ENCODE measurements at places on chromosomes 16 and 17.
A peak's percentile ranks its signal among the peaks of the same experiment; 100 is the strongest.

- DNase-seq = no peak
These were observed 1.6 kb downstream of the PYCARD start for GRCh38 chr16:31200821-31201568.

- DNase-seq = no peak
These were observed at the start of gene DNAI2 for GRCh38 chr17:74274060-74274708. DNAI2 (plus strand) TSS chr17:74274234; CDS start chr17:74281818, 7,584 bp downstream.

GRCh38 chr17:78419970-78420815, 41.7 kb downstream of the PGS1 start:
- DNase-seq = no peak

- no peak for DNase-seq
These were observed 390.1 kb downstream of the ZFHX3 start for GRCh38 chr16:72657791-72658190.

DNA sequence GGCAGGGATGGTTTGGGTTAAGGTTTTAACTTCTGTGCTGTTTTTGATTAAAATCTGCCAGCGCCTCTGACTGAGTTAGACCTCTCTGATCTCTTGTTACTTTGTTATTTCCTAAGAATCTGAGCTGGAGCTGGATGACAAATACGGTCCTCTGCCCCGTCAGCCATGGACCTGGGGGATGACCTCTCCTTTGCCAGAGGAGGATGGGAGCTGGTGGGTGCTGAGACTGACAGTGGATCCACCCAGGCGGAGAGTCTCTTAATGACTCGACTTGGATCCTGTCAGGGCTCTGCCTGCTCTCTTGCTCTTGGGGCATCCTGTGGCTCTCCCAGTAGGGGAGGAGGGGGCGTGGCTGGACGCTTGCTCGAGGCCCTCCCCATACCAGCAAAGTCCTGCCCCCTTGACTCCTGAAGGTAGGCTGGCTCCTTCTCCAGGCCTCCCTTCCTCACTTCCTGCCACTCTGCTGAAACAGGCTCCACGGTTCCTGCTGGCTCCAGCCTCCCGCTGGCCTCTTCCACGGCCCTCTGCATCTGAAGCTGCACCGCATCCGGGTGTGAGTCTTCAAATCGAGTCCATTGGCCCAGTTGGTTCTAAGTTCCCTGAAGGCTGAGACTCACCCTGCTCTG, 24.8 kb upstream of the MAP3K14 start:
- no peak for DNase-seq

- DNase-seq = no peak
These were observed 3.0 kb downstream of the TP53I13 start for GRCh38 chr17:29571486-29571882.

- DNase-seq = no peak
These were observed 10.5 kb upstream of the KRT38 start for GRCh38 chr17:41451154-41451728.

DNA sequence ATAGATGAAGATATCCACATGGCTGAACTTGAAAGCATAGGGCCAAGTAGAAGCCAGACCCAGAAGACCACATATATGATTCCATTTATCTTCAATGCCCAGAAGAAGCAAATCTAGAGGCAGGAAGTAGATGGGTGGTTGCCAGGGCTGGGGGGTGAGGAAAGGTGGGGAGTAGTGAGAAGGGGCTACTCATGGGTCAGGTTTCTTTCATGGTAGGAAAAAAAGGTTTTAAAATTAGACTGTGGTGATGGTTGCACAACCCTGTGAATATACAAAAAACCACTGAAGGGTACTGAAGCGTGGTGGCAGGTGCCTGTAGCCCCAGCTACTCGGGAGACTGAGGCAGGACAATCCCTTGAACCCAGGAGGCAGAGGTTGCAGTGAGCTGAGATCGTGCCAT, 5.4 kb downstream of the CD2BP2 start:
- DNase-seq = no peak

DNA sequence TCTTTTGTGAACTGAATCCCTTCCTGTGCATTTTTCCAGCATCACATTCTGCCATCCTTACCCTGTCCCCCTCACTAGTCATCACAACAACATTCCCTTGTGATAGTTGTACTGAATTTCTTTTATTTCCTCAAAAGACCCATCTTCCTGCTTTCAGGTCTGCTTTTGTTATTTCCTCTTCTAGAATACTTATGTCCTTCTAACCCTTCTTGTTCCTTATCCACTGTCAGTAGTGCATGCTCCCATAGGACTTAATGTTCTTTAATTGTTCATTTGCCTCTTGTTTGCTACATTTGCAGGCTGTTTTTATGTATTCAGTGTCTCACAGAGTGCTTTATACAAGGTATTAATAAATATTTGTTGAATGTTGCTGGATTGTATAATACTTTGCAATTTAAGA, 73.0 kb downstream of the BCAS3 start:
- no peak for DNase-seq

DNA sequence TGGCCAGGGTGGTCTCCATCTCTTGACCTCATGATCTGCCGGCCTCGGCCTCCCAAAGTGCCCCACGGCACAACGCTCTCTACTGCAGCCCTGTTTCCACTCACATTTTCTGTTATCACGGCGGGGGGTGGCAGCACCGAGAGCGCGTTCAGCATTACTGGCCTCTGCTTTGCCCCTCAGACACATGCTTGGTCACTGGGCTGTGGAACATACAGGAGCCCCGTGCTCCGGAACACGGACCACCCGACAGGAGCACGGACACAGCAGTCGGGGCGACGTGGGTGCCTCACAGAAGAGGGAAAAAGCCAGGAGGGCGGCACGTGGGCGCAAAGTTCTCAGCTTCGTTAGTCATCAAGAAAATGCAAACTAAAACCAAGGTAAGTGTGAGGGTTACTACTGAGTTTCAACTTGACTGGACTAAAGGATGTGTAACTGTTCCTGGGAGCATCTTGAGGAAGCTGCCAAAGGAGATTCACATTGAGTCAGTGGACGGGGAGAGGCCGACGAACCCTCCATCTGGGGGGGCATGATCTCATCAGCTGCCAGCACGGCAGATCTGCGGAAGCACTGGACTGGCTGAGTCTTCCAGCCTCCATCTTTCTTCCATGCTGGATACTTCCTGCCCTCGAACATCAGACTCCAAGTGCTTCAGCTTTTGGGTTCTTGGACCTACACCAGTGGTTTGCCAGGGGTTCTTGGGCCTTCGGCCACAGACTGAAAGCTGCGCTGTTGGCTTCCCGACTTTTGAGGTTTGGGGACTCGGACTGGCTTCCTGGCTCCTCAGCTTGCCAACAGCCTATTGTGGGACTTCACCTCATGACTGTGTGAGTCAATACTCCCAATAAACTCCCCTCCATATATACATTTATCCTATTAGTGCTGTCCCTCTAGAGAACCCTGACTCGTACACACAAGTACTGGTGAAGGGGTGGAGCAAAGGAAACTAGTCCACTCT, 106.8 kb downstream of the ZNF778 start:
- no peak for DNase-seq

GRCh38 chr17:57675427-57676387, 69.4 kb downstream of the CCDC182 start:
- no peak for DNase-seq

DNA sequence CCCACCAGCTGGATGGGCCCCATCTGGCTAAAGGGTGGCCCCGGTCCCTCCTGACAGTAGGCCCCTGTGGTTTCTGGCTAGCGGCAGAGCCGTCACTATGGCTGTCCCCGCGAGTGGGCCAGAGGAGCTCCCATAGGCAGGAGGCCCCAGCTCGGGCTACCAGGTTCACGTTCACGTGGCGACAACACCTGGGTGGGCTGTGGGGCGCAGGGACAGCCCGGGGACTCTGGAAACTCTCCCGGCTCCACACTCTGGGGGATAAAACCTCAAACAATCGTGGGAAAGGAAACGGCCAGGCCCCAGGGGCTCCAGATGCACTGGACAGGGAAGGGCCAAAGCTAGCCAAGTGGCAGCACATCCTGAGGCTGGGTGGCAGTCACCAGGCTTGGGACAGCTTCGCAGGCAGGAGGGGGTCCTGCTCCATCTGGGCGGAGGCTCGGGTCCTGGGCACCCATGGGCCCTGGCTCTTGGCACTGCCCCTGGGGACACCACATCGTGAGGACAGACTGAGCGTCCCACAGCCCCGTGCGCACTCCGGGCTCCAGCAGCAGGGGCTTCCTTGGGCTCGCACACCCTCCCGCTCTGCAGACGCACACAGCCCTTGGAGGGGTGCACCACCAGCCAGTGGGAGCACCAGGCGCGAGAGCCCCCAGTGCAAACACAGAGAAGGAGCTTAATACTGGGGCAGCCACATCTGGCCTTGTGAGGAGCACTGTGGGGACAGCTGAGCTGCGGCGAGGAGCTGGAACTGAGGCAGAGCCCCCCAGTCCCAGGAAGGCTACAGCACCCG, 4.4 kb downstream of the RNF166 start:
- DNase-seq = no peak

- DNase-seq = no peak
These were observed 504 bp downstream of the ZNF263 start for GRCh38 chr16:3283543-3284447.

DNA sequence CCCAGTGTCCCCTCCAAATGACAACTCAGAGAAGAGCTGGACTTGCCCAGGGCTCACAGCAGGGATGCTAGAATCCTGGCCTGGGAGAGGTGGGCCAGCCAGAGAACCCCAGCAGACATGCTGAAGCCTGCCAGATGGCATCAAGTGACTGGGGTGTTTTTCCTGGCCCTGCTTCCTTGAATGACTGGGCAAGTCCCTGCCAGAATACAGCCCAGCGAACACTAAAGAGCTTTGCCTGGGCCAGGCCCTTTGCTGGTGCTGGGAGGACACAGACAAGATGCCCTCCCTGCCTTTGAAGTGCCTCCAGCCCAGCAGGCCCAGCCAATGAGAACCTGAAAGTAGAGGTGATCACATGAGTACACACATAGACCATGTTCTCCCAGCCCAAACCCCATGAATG, 11.5 kb downstream of the ZNF319 start:
- DNase-seq = no peak

DNA sequence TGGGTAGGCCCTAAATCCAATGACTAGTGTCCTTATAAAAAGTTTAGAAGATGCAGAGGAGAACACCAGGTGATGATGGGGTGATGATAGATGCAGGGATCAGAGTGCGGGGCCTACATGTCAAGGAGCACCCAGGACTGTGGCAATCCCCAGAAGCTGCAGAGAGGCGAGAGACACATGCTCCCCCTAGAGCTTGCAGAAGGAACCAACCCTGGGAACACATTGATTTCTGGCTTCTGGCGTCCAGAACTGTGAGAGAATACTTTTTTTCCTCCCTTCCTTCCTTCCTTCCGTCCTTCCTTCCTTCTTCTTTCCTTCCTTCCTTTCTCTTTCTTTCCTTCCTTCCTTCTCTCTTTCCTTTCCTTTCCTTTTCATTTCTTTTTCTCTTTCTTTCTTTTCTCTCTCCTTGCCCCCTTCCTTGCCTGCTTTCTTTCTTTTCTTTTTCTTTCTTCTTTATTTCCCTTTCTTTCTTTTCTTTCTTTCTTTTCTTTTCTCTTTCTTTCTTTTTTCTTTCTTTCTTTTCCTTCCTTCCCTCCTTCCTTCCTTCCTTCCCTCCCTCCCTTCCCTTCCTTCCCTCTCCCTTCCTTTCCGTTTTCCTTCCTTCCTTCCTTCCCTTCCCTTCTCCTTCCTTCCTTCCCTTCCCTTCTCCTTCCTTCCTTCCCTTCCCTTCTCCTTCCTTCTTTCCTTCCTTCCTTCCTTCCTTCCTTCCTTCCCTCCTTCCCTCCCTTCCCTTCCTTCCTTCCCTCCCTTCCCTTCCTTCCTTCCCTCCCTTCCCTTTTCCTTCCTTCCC, 134.3 kb downstream of the HAPSTR1 start:
- DNase-seq = no peak

DNA sequence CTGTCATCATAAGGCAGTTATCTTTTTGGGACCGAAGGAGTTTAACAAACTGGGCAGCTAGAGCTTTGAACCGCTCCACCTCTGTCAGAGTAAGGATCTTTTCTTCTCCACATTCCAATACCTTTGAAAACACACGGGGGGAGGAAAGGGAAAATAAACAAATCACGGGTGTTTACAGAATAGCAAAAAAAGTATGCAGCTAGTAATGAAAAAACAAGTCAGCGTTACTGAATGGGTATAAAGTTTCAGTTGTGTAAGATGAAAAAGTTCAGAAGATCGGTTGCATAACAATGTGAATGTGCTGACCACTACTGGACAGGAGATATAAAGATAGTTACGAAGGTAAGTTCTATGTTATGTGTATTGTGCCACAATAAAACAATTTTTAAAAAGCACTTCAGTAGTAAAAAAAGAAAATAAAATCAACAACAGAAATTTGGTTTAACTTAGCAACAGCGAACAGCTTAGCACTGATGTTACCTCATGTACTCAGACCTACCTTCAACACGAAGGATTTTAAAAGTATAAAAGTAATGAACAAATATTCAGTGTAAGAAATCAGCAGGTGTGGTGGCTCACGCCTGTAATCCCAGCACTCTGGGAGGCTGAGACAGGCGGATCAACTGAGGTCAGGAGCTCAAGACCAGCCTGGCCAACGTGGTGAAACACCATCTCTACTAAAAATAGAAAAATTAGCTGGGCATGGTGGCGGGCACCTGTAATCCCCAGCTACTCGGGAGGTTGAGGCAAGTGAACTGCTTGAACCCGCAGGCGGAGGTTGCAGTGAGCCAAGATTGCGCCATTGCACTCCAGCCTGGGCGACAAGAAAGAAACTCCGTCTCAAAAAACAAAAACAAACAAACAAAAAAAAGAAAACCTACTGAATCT, 34.3 kb downstream of the MARF1 start:
- no peak for DNase-seq

- peak; percentile 77 for DNase-seq
These were observed 923 bp downstream of the GDPD3 start for GRCh38 chr16:30112197-30113030.

DNA sequence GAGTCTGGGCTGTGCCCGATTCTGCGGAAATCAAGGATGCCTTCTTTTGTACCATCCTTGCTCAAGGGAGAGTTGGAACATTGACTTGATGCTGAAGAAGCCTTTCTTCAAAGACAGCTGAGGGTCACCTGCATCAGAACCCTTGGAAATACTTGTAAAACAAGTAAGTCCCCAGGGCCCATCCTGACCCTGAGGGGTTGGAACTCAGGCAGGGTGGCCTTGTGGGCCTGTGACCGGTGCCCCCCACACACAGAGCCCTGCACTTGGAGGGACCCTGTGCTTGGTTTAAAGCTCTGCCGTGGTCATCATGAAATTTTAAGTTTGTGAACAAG, 56.9 kb downstream of the WIPI1 start:
- no peak for DNase-seq

Measured in SHP77 (cell line).